ENCODE measurements at places on chromosomes 1 and 21. TPM values are rescaled to one million over a fixed set of nuclear protein-coding genes. Genes with fewer than 3 reads are reported as not detected.

Gene PRAMEF17
- total RNA-seq: not detected

Gene RIMS3
- total RNA-seq: 4.7 TPM

Gene SLC16A4
- 0.26 TPM for total RNA-seq

Gene GRHL3
- not detected for total RNA-seq

Gene MPL
- not detected for total RNA-seq

Gene PRAMEF20
- total RNA-seq: not detected

Gene TEX38
- not detected for total RNA-seq

Gene RYR2
- total RNA-seq: not detected

Gene CCDC17
- total RNA-seq: 2.5 TPM

Gene CELA3A
- not detected for total RNA-seq

Gene BCL2L15
- 1.1 TPM for total RNA-seq

Gene GABPB2
- total RNA-seq: 34.4 TPM

Gene C1orf115
- 0.10 TPM for total RNA-seq

Gene MFSD2A
- 4.1 TPM for total RNA-seq

Gene CELA3B
- not detected for total RNA-seq

Gene ADAM30
- total RNA-seq: not detected

Gene TRIM17
- 4.0 TPM for total RNA-seq

Gene S100A5
- 1.9 TPM for total RNA-seq

Gene ZNF593OS
- total RNA-seq: not detected

Gene LCE1D
- total RNA-seq: not detected

Gene HSD11B1
- total RNA-seq: not detected

Gene IL20
- total RNA-seq: not detected

Gene RNF186
- total RNA-seq: not detected

Gene CADM3
- not detected for total RNA-seq

Gene LAMC2
- total RNA-seq: not detected

Gene CYP4A11
- total RNA-seq: not detected

Gene FMO3
- not detected for total RNA-seq

Gene SLC1A7
- total RNA-seq: not detected

Gene NTRK1
- 9.9 TPM for total RNA-seq

Gene FAM43B
- not detected for total RNA-seq

Gene GJA4
- not detected for total RNA-seq

Gene PBXIP1
- 48.2 TPM for total RNA-seq

Gene NR5A2
- not detected for total RNA-seq

Measured in activated CD8-positive, alpha-beta T cell treated with anti-CD3 and anti-CD28 coated beads, Interleukin-2, amount 10 ng/mL, durations not matched to agents 7 days and 5 days (primary cell).